ENCODE measurements at places on chromosomes 3 and 15. TPM values are rescaled to one million over a fixed set of nuclear protein-coding genes. Genes with fewer than 3 reads are reported as not detected.

PLIN1 gene
- 0.12 TPM for total RNA-seq

UPK1B gene
- not detected for total RNA-seq

SLC28A1 gene
- not detected for total RNA-seq

FEZF2 gene
- total RNA-seq = not detected

SLC2A2 gene
- not detected for total RNA-seq

ATP8B4 gene
- not detected for total RNA-seq

LRRC49 gene
- 6.6 TPM for total RNA-seq

PLSCR4 gene
- total RNA-seq = 81.5 TPM

SPATA12 gene
- total RNA-seq = 0.14 TPM

SYNM gene
- 10.2 TPM for total RNA-seq

ACAN gene
- total RNA-seq = not detected

GOLGA8O gene
- 2.1 TPM for total RNA-seq

GPX1 gene
- total RNA-seq = 461 TPM

APBA2 gene
- total RNA-seq = 11.1 TPM

ADAMTS17 gene
- total RNA-seq = not detected

TSC22D2 gene
- 50.9 TPM for total RNA-seq

SLC22A14 gene
- total RNA-seq = not detected

PRICKLE2 gene
- total RNA-seq = 7.1 TPM

CPNE9 gene
- not detected for total RNA-seq

TGM4 gene
- total RNA-seq = 0.24 TPM

GPR62 gene
- total RNA-seq = 0.15 TPM

ISG20 gene
- total RNA-seq = 5.4 TPM

GOLGA6A gene
- not detected for total RNA-seq

PIGX gene
- total RNA-seq = 12.4 TPM

LMAN1L gene
- total RNA-seq = not detected

PIGZ gene
- 5.1 TPM for total RNA-seq

CKMT1B gene
- total RNA-seq = not detected

MELTF gene
- 2.3 TPM for total RNA-seq

Data from endothelial cell of umbilical vein (primary cell).